Naive B cell (primary cell): ENCODE measurements at places on chromosomes 13 and 19.

GRCh38 chr13:40765602-40766001, 5.4 kb downstream of the MRPS31 start:
- no peak for DNase-seq

DNA sequence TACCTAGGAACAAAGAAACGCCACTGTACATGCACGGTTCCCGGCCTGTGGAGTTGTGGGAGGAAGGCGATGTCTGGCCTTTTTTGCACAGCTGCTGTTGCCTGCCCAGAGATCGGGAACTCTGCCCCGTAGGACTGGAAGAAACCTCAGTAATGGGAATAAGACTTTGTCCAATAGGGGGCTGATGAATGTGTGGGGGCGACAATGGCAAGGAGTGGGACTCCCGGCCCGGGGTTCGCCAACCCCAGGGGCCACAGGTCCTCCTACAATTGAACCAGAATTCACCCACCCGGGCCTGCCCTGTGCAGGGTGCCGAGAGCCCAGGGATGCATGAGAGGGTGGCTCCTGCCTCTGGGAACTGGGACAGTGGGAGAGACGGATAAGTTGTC, 2.0 kb upstream of the CEBPA start:
- DNase-seq = no peak

- DNase-seq = no peak
These were observed 46.7 kb downstream of the NOTCH3 start for GRCh38 chr19:15154002-15154612.

GRCh38 chr13:40102854-40103253, 447.4 kb downstream of the COG6 start:
- no peak for DNase-seq

DNA sequence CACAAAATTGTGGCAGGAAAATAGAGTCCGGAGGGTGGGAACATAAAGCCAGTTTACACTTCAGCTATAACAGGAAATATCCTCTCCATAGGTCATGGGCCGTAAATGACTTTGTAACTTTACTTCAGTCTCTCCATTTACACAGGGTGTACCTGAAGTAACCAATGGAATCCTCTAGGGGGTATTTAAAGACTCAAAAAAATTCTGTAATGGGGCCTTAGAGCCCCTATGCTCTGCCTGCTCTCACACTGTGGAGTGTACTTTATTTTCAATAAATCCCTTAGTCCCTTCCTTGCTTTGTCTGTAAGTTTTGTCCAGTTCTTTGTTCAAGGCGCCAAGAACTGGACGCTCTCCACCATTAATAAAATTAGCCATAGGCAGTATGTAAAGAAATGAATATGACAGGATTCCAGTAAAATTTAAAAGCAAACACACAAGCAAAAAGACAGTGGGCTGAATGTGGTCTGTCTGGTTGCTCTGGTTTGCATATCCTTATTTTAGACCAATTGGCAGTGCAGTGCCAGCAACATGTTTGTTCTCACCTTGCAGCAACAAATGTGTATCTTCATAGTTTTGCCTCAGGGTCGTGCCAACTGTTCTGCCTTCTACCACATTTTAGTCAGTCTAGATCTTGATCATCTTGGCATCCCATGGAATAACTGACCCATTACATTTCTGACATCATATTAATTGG, 801.5 kb upstream of the SPRY2 start:
- no peak for DNase-seq

- DNase-seq = no peak
These were observed 31.4 kb downstream of the SCGB2B2 start for GRCh38 chr19:34645551-34645950.

GRCh38 chr19:31501427-31502195, 152.4 kb upstream of the TSHZ3 start:
- no peak for DNase-seq

DNA sequence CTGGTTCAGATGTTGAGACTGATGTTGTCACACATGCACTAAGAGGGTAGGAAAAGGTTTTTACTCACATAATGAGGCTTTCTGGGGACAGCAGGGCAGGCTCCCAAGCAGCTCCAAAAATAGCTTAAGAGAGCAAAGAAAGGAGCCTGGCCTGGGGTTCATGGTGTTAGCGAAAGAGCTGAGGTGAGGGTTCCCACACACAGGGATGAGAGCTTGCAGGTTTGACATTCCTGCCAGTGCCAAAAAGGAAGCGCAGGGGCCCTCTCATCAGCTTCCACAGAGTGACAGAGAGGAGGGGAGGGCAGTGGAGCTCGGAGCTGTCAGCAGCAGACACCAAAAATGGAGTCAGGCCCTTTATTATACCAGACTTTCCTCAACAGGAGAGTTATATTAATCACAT, 65.5 kb upstream of the FAM216B start:
- DNase-seq = no peak

DNA sequence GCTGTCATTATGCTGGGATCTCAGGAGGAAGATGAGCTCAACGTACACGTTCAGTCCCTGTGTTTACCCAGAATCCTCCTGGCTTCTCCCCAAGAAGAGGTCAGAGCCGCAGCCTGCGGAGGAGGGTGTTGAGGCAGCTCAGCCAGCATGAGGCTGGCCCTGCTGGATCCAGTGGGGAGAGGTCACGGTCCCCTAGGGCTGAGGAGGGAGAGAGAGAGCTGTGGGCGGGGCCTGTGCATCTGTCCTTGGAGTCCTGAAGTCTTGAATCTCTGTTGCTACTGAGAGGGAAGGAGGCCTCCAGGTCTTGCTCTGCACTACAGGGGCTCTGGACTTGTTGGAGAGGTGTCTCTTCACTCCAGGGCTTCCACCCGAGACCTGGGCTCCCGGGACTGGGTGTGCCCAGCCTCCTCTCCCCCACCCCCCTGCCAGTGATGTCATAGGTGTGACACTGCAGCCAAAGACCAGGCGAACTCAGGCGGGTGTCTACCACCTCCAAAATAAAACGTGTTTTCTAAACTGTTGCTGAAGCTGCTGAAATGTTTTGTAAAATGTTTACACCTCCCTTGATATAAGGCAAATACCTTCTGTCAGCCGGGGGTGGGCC, 77.9 kb upstream of the KCTD15 start:
- DNase-seq = no peak

DNA sequence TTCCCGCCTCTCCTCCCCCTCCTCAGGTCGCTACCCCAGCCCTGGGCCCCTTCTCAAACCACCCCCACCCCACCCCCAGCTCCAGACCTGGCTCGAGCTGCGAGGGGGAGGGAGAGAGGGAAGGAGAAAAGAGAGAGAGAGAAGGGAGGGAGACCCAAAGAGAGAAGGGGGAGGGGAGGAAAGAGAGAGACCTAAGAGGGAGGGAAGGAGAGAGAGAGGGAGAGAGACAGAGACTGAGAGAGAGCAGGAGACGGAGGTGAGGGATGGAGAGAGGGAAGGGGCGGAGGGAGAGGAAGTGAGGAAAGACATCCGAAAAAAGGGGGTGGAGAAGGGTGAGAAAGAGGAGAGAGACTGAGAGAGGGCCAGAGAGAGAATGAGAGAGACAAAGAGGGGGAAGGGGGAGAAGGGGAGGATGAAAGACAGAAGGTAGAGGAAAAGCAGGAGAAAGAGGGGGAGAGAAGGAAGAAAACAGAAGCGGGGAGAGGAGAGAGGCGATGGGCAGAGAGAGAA, 2.0 kb upstream of the SPACA6 start:
- DNase-seq = no peak

- DNase-seq = peak; percentile 60
These were observed 511 bp downstream of the GARRE1 start for GRCh38 chr19:34254698-34255432.

- no peak for DNase-seq
These were observed 250.0 kb downstream of the DNAJC15 start for GRCh38 chr13:43273362-43273761.
